Stimulated activated CD8-positive, alpha-beta memory T cell treated with anti-CD3 and anti-CD28 coated beads, Interleukin-4, amount 100 ng/mL, for 4 hours (primary cell): ENCODE measurements at places on chromosomes 4 and X.

DNA sequence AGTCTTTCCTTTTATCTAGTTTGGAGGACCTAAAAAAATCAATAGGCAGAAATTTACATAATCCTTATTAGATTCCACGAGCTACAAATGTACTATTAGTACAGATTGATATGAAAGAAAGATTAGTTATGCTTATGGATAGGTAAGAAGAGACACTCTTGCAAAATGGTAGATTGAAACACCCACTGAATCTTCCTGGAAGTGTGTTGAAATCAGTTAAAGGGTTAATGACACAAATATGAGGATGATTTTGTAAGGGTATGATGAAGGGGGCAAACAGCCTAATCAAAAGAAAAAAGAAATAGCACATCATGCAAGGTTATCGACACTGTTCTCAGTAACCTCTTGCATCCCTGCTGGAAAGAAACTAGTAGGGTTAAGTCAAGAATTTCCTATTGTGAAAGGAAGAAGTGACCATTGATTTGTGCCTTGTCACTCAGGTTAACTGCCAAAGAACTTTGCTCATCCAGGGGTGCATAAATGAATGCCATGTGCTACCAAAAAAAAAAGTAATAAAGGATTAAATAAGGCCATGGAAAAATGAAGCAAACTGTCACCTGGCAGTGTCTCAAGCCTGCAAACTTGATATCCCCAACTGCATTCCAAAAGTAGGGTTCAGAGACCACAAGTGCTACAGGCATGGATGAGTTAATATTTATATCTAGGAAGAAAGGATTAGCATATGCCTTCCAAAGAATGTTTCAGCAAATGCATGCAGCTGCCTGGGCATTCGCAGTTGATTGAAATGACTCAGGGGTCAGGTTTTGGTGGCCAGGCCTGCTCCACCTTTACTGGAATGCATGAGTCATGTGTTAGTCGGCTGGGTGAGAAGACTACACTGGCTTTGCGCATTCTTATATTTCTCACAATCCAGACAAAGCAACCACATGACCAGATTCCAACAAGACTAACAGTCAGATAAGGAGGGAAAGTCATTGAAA is 78.3 kb upstream of the ATXN3L start:
- no peak for DNase-seq

GRCh38 chr4:154872198-154872597 is 91.1 kb downstream of the RBM46 start:
- no peak for DNase-seq

GRCh38 chr4:5638316-5638715 is 70.0 kb downstream of the EVC2 start:
- no peak for DNase-seq

GRCh38 chrX:15679246-15679645 is 14.6 kb upstream of the CLTRN start:
- DNase-seq: no peak
